ENCODE measurements at places on chromosomes 7 and 10.

DNA sequence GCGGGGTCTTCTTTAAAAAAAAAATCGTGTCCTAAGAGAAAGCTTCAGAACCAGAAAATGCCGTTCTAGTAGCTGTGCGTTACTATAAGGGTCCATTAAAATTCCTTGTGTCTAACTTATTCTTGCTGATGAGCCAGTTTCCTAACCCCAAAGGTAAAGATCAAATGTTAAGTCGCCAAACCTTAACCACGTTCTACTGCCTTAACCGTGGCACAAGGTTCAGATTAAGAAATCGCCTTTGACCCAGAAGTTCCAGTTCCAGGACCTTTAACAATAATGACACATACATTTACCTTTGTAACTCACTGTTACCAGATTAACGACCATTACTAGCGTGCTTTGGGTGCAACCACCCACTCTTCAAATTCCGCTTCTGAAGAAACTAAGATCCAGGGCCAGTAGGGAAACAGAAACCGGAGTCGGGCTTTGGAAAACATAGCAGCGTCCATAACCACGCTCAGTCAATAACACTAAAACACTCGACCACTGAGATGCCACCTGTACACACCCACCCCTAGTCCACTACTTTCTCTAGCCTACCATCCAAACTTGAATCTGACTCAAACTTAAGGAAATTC is 620 bp downstream of the BET1 start:
- no peak for DNase-seq

DNA sequence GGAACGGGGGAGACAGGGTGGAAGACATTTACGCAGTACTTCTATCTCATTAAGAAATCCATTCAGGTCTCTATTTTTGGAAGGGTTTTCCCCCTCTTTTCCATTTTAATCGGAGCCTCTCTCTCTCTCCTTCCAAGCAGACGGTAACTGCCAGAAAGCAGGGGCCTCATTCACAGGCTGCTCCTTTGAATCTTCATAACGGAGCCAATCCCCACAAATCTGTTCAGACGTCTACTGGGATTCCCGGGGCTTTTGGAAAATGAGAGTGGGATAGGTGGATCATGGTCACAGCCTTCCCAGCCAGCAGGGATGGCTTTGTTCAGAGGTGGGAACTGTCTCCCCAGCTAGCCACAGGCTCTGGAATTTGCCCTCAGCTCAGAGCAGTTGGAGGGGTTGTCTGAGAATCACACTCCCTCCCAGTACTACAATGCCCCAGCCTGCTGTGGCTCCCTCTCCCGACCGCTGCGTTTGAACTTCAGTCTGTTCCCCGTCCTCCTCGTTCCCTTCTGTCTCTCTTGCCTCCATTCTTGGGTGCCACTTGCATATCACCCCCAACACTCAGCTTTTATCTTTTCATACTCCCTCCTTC is 413.6 kb downstream of the PLXNA4 start:
- no peak for DNase-seq

GRCh38 chr10:60525716-60526585 is 136.3 kb upstream of the ANK3 start:
- DNase-seq = no peak

DNA sequence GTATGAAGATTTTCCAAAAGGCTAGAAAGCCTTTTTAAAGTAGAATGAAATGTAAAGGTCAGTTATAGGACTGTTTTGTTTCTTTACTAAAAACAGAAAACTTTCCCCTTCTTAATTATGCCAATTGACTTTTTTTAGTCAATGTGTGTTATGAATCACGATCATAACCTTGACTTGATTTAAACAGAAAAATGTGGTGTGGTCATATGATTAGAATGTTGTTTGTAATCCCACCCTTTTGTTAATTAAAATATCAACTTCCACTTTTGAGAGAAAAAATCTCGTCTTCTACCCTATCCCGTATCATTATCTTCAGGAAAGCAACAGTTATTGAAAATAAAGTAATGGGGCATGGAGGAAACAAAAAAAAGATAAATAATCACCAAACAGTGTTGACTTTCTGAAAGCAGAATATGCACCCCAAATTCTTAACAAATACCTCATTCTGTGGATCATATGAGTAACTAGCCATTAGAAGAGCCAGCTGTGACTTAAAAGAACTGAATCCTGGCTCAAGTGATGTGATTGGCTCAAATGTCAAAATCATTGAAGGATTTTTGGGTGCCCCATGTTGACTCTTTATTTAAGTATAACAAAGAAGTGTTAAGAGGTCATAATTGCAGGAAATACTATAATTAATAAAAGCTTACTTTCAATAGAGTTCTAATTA is 32.3 kb upstream of the SLC16A12 start:
- no peak for DNase-seq

GRCh38 chr10:14889318-14889717 is 10.7 kb downstream of the SUV39H2 start:
- DNase-seq = no peak

- no peak for DNase-seq
Observed at GRCh38 chr10:50614444-50615137, 9.2 kb downstream of the SGMS1 start.
